Prostate gland (tissue), 2 donors: ENCODE measurements at places on chromosomes 1 and 21. TPM values are rescaled to one million over a fixed set of nuclear protein-coding genes. Genes with fewer than 3 reads are reported as not detected.

Gene SHE
- total RNA-seq = 5.4 TPM

DNA sequence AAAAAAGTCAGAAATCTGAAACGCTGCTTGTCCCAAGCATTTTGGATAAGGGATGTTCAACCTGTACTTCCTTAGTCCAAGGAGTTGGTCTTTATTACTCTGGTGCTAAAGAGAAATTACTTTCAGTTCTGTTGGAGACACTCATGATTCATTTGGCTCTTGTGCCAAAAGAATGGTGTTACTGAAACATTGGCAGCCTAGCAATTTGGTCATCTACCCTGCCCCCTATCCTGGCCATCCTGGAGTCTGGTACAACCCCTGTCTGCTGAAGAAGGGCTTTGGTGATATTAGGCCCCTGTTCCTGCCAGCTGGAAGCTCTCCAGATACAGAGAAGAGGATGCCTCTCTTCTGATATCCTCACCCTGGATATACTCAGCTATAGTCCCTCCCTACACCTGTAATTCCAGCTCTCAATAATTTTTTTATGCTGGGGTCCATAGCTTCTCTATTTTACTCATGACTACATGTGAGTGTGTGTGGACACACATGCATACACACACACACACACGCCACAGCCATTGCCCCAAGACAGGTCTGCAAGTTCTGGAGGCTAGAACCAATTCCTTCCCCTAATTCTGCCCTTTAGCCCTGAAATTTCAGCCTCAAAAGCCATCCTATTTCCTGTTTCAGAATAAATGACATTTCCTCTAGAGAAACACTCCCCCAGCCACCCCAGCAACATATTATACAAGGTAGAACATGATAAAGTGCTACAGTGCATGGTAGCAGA lies 40.0 kb downstream of the LHX8 start:
- H3K27me3 ChIP-seq = no peaks in the 10 kb centered on the region
- no peaks in the 10 kb centered on the region for H3K36me3 ChIP-seq
- H3K27ac ChIP-seq = no peak overlapping the region
- no peak overlapping the region for H3K4me3 ChIP-seq

GRCh38 chr1:41041614-41042270 lies 20.2 kb upstream of the SLFNL1 start:
- H3K4me1 ChIP-seq = peaks cover 19% of the 10 kb centered on the region
- DNase-seq = no peak
- no peaks in the 10 kb centered on the region for H3K27me3 ChIP-seq
- no peak overlapping the region for H3K4me3 ChIP-seq

Gene UBE2U
- total RNA-seq = 1.8 TPM

DNA sequence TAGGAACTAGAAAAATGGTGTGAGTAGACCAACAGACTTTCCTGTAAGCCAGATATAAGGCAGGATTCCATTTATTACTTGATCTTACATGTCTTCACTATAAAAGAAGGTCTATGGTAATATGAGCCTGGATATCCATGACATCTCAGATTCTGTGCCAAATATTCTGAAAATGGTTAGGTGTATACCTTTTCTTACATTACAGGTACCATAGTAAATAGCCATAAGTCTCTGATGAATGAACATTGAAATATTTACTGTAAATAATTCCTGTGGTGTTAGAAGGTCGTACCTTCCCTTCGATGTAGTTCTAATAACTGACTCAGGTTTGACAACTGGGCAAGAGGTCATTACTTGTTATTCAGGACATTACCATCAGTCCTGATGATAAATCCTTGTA lies 657.9 kb downstream of the BRINP3 start:
- no peaks in the 10 kb centered on the region for H3K36me3 ChIP-seq
- no peak overlapping the region for H3K27ac ChIP-seq
- H3K27me3 ChIP-seq = no peaks in the 10 kb centered on the region
- H3K4me1 ChIP-seq = no peaks in the 10 kb centered on the region
- DNase-seq = no peak

Gene PTGS2
- total RNA-seq = 14.3 TPM
